ENCODE measurements at places on chromosomes 4 and X.

GRCh38 chr4:155604718-155605626, 61.7 kb upstream of the GUCY1A1 start:
- no peak for DNase-seq

- no peak for DNase-seq
These were observed 1006.4 kb downstream of the ARAP2 start for GRCh38 chr4:35237924-35238323.

DNA sequence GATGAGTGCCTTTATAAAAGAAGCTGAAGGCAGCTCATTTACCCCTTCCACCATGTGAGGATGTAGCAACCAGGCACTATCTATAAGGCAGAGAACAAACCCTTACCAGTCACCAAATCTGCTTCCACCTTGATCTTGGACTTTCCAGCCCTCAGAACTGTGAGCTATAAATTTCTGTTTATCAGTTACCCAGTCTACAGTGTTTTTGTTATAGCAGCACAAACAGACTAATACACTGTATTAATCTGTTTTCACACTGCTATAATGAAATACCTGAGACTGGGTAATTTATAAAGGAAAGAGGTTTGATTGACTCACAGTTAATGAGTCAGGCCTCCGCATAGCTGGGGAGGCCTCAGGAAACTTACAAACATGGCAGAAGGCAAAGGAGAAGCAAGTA, 91.2 kb downstream of the SOWAHB start:
- DNase-seq: no peak

- no peak for DNase-seq
These were observed 9.6 kb downstream of the GPC4 start for GRCh38 chrX:133405498-133406185.

DNA sequence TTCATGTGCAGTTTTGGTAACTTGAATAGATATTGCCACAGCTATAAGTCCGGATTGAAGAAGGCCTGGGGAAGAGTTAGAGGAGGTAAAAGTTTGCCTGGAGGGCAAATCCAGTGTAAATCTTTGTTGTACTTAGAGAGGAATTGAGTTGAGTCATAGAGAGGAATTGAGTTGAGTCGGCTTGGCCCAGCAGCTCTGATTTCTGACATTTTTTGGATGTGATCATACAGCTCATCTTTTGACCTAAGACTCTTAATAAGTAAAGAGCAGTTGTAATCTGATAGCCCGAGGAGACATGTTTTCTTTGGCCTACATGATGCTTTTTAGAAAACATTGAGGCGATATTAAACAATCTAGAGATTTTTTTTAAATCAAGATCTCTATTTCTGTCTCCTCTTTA, 3.9 kb downstream of the KIT start:
- DNase-seq: no peak

DNA sequence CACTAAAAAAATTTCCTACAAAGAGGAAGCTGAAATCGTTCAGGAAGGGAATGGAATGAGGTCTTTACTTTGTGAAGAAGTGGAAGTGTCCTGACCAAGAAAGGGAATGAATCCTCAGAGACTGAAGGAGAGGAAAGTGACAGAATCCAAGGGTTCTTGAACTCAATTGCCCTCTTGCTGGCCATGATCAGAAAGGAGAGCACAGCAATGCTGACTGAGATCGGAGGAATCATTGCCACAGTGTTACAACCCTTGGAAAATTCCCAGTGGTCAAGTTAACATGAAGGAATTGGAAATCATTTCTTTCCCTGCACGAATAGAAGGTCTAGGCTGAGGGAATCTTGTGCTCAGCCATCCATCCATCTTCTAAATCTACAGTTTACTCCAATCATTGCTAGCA, 190.0 kb upstream of the NEIL3 start:
- DNase-seq: no peak

DNA sequence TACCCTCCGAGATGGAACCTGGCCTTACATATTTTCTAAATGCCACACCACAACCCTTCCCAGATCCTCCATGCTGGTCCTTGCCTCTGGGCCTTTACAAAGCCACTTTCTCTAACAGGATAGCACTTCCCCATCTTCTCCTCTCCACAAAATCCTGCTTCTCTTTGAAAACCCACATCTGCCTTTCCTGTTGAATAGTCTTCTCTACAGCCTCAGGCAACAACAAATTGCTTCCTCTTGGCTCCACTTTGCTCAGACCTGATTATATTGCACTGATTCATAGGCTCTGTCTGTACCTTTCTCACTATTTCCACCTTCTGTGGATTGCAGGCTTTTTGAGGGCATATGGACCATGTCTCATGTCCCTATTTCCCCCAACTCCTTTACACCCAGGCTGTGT, 203.7 kb upstream of the MBNL3 start:
- no peak for DNase-seq

DNA sequence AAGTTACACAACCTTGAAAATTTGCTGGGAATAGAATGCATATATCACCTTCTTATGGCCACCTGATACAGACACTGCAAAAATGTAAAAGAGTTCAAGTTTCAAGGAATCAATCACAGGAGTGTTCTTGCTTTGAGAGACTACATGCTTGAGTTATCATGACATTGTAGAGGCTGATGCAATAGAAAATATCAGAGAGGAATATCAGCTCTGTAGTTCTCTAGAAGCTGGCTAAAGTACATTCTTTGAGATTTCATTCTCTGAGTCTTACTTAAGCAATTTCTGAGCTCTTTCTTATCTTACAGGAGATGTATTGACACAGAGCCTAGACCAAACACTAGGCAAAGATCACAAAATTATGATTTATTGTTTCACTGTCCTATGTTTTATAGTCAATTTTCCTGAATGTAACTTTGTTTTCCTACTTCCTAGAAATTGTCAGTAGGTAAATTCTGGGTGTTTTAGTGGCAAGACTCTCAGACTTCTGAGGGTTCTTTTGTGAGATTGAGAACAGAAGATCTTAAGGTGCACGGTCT, 152.1 kb upstream of the HPGD start:
- DNase-seq: no peak

DNA sequence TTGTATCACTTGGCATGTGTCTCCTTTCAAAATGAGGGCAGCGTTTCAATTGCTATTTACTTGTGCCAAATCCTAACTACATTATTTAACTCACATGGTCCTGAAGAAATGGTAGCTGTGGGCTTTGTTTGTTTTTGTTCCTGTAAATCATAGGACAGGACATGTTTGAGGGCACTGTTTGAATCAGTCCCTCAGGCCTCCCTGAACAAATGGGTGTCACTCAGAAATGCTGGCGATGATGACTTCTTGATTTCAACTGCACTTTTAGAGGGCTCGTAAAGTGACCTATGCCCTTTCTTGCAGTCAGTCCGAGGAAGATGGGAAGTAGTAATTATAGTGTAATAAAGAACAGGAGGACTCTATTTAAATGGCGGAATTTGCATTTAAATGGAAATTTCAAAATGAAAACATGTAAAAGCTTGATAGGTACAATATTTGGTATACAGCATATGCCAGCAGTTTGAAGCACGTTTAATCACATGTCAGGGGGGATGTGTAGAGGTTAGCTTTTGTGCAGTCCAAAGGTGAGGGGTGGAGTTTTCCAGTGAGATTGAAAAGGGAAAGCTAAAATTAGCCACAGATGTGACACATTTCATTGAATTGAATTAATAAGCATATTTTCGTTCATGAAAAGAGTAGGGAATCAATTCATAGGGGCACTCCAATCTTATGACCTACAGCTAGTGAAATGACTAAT, 1958.7 kb upstream of the IGFBP7 start:
- DNase-seq: no peak

DNA sequence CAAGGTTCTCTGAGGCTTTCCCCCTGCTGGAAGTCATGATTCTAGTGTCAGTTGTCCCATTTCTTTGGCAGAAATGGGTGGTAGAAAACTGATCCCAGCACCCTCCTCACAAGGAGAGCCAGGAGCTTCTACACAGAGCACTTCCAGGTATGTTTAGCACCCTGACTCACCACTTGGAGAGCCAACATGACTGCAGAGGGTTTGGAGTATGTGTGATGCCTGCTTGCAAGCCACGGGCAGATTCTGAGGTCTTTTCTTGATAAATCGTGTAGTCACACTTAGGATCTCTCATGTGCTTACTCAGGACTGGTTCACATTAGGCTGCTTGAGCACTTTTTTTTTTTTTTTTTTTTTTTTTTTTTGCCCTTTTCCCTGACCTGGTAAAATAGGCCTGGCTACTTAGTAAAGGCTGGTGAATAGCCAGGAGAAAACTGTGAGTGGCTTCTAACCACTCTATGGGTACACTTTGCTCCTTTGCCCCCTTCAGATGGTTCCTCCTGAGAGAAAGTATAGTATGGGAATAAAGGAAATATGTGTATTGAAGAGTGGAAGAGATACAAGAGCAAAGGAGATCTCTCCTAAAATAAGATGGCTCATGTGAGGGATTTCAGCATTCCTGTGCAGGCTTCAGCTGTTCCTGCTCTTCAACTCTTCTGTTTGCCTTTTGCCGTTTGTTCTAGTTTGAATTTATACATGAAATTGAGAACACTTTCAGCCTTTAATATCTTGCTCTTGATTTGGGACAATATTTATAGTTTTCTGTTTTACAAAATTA, 103.6 kb downstream of the EMCN start:
- no peak for DNase-seq

DNA sequence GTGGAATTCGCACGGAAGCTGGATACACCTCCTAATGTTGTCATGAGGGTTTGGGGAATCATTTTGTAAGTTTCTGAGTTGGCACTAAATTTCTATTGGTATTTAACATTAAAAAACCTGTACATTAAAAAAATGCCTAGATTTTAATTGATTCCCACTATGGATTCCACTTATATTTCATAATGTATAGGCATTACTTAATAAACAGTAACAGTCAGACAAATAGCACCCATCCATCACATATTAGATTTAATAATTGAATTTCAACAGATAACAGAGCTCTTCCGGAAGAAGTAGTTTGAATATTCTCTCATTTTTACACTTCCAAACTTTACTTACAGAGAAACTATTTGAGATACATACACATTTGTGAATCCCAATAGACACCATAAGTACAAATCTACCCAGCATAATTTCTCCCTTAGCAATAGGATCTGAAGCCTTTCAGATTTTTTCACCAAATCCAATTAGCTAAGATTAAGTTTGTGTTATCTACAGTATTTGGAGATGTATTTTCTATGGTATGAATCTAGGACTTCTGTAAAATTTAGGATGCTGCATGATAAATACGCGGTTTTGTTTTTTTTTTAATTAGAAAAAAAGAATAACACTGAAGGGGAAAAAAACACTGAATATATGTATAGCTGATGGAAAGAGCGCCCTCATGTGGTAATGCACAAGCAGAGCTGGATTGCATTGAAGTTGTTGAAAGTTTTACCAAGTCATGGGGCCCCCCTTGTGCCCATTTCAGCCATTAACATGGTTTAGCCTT, 12.2 kb upstream of the ODAM start:
- no peak for DNase-seq

GRCh38 chr4:40731361-40731760, 18.4 kb upstream of the NSUN7 start:
- no peak for DNase-seq

DNA sequence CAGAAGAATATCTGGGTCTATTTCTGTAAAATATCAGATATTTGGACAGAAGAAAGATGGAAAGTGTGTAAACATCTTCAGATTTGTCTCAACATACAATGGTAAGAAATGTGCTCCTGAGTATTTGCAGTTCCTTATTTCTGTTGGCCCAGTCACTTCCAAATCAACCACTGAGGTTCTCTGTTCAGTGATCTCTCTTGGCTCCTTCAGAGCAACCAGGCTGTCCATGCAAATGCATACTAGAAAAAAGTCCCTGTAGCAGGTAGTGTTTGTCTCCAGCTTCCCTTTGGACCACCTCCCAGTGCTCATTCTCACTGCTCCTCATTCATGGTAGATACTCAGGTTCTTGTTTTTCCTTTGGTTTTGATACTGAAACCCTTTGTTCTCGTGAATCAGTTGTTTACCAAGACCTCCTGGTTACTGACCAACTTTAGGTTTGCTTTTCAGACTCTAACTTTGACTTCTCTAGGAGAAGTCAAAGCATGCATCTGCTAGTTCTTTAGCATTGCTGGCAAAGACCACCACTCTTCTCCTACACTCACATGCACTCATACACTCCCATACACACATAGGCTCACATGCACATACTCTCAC, 28.8 kb downstream of the ASIC5 start:
- no peak for DNase-seq

- no peak for DNase-seq
These were observed 266.8 kb upstream of the LDB2 start for GRCh38 chr4:17165286-17165685.

GRCh38 chrX:68598841-68599240, 48.6 kb upstream of the STARD8 start:
- DNase-seq: no peak

DNA sequence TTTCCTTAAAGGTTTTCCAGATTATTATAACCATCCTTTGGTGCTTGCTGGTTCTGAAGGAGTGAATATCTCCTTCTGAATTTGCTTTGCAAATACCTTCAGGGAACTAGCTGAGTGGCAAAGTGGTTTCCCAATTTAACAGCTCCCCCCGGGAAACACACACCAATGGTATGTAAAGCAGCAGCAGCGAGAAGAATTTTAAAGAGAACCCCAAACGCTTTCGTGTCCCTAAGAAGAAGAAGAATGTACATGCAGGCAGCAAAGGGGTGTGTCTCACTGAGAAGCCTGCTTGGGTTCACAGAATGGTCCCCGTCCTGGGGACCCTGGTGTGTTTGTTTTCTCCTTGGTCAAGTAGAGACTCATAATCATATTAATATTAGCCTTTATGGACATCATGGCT, 4.2 kb upstream of the AKAP17A start:
- DNase-seq: no peak

- no peak for DNase-seq
These were observed 7.6 kb downstream of the CPLX1 start for GRCh38 chr4:818106-818921.

DNA sequence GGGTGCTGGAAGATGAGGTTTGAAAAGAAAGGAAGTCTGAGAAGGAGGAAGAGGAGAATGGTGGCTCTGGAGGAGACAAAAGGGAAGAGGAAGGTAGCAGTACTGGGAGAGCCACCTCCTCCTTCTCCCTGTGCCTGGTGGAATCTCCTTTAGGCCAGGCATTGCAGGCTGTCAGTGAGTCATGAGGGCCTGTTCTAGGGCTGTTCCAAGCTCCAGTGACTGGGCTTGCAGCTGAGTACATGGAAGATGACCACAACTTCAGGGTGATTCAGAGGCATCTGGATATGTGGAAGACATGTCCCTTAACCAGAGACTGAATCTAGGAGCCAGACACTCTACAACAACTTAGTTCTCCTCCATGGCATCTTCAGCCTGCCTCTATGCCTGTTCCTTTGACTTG, 107.8 kb downstream of the EFNB1 start:
- DNase-seq: no peak

DNA sequence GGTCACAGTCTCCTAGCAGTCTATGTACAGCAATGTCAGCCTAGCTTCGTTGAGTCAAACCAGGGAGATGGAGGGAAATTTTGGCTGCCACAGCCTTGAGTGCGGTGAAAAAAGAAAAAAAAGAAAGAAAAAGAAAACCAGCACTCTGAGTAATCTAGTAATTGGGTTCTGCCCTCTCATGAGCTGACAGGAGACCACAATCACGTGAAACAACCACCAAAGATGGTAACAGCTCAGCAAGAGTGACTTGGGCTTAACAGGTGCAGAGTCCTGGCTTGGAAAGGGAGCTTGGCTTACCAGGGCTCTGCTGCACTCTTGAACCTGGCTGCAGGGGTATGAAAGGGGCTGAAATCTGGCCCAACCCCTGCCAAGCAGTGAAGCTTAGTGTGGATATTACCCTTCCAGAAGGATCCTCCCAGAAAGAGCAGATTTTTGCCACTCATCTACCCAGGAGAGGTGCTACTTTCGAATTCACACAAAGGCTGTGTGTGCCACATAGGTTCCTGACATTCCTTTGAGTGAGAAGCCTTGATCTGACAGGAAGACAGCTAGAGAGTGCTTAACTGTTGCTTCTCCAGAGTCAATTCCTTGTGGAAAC, 350.3 kb downstream of the PTTG2 start:
- DNase-seq: peak; percentile 41

GRCh38 chr4:57103051-57103450, 7.1 kb downstream of the IGFBP7 start:
- DNase-seq: no peak

Measured in stimulated activated CD4-positive, alpha-beta T cell treated with anti-CD3 and anti-CD28 coated beads, Interleukin-15, amount 100 ng/mL, for 1 hour (primary cell).